ENCODE measurements at places on chromosomes 3 and 15.

DNA sequence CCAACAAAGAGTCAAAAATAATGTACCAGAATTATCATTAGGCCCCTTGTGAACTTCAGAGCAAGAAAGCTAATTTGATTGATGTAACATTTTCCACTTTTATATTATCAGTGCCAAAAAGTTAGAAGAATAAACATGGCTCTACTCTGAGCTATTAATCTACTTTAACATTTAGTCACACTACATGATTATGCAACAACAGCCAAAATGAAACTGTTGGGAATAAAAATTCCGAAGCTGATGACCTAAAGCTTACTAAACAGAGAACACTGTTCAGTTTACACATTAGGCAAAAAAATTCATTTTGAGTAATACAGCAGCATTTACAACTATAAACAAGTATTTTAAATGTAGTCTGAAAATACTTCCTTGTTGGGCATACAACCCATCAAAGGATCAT, 1134.1 kb downstream of the EPHA3 start:
- no peak for DNase-seq

DNA sequence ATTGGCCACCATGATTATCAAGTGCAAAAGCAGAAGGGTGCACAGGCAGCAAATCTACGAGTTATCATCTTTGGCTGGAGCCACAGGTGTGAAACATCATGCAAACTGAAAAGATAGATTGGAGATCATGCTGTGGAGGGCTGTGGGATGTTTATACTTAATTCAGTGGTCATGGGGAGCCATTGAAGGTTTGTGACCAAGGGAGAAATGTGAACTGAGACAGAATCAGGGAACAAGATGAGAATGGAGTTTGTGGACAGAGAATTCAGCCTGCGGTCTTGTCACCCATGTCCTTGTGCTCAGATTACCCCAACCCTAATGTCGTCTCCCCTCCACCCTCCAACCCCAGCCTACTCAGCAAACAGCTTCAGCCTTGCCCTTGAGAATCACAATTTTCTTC, 62.9 kb upstream of the ACAN start:
- no peak for DNase-seq

GRCh38 chr3:121641127-121641526, 19.6 kb downstream of the HCLS1 start:
- DNase-seq = no peak

GRCh38 chr3:169545606-169546005, 117.9 kb downstream of the MECOM start:
- no peak for DNase-seq
